ENCODE measurements at places on chromosomes 11 and 22.

GRCh38 chr22:25404928-25405816, 159.3 kb upstream of the GRK3 start:
- no peak for DNase-seq

DNA sequence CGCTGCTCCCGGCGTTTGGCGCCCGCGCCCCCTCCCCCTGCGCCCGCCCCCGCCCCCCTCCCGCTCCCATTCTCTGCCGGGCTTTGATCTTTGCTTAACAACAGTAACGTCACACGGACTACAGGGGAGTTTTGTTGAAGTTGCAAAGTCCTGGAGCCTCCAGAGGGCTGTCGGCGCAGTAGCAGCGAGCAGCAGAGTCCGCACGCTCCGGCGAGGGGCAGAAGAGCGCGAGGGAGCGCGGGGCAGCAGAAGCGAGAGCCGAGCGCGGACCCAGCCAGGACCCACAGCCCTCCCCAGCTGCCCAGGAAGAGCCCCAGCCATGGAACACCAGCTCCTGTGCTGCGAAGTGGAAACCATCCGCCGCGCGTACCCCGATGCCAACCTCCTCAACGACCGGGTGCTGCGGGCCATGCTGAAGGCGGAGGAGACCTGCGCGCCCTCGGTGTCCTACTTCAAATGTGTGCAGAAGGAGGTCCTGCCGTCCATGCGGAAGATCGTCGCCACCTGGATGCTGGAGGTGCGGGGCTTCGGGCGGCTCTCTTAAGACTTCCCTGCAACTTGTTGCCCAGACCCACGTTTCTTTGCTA, at the start of gene CCND1:
Gene CCND1, plus strand, starts transcription at position 162 of the 587 bp plus-strand sequence. Its CDS starts 158 bp downstream, at position 320.
- DNase-seq, result no peak

GRCh38 chr11:86386283-86386682, 11.6 kb downstream of the CCDC81 start:
- DNase-seq, result no peak

GRCh38 chr11:102448869-102449224, 3.7 kb downstream of the TMEM123 start:
- no peak for DNase-seq

GRCh38 chr11:44789496-44789895, 62.7 kb downstream of the TSPAN18 start:
- no peak for DNase-seq

DNA sequence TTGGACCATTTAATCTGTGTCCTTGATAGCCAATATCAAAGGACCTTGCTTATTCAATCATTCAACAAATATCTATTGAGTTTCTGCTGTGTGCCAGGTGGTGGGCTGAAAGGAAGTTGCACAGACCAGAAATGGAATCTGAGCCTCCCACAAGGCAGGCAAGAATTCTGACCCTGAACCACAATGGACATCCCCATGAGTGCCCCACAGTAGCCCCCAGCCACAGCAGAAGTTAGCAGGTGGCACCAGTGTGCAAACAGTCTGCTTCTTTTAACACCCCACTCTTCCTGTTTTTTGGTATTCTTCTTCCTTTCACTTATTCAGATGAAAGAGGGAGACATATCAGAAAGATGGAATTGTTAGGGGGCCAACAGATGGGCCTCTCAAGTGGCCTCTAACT, 12.2 kb upstream of the SERPING1 start:
- DNase-seq, result no peak

DNA sequence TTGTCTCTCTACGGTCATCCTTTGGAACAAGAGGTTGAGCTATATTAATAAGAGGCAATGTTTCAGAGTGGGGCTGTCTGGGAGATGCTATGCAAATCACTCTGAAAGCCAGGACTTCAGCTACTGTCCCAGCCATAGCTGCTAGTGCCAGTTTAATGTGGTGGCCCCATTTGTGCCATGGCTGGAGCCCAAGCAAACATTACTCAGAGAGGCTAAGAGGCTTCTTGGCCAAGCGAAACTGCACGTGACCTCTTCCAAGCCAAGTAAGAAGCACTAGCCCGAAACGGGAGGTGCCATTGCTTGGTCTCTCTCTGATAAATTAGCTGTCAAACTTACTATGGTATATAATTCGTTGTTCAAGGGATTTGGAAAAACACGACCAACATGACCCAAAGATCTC, 50.4 kb upstream of the TBCEL start:
- no peak for DNase-seq
